Cortex of kidney (tissue), 1 donor: ENCODE measurements at places on chromosomes 2 and 18.

GRCh38 chr2:111716905-111717775, 166.9 kb downstream of the ANAPC1 start:
- DNase-seq = no peak

GRCh38 chr2:37898448-37898847, 26.6 kb upstream of the RMDN2 start:
- no peak for DNase-seq

- no peak for DNase-seq
Observed at GRCh38 chr2:232781765-232782164, 5.4 kb upstream of the KCNJ13 start.

- DNase-seq = no peak
Observed at GRCh38 chr18:2780750-2781149, 66.1 kb upstream of the EMILIN2 start.

DNA sequence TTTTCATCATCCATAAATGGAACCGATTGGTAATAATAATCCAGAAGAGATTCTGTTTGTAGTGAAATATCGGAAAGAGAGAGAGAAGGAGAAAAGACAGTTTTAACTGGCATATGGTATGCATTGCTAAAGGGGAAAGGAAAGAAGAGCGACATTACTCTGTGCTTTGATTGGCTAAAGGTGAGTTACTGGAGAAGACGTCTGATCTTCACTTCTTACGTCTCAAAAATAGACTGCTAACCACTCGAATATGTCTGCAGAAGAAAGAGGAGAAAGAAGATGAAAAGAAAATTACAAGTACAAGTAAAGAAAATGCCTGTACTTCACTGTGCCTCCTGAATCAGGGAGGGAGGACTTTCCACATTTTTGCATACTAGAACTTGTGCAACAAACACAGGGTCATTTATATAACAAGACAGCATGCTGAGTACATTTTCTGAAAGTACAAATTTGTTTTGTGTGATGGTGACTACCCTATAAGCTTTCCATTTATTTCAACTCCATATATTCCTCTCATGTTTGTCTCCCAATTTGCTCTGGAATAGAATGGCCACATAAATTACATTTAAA, 787.2 kb downstream of the RNF144A start:
- DNase-seq = no peak

GRCh38 chr2:217797165-217797564, 205.6 kb downstream of the TNS1 start:
- DNase-seq = no peak

- no peak for DNase-seq
Observed at GRCh38 chr2:102037681-102038080, 45.9 kb downstream of the IL1R2 start.

GRCh38 chr18:11104307-11104706, 45.1 kb downstream of the PIEZO2 start:
- no peak for DNase-seq

DNA sequence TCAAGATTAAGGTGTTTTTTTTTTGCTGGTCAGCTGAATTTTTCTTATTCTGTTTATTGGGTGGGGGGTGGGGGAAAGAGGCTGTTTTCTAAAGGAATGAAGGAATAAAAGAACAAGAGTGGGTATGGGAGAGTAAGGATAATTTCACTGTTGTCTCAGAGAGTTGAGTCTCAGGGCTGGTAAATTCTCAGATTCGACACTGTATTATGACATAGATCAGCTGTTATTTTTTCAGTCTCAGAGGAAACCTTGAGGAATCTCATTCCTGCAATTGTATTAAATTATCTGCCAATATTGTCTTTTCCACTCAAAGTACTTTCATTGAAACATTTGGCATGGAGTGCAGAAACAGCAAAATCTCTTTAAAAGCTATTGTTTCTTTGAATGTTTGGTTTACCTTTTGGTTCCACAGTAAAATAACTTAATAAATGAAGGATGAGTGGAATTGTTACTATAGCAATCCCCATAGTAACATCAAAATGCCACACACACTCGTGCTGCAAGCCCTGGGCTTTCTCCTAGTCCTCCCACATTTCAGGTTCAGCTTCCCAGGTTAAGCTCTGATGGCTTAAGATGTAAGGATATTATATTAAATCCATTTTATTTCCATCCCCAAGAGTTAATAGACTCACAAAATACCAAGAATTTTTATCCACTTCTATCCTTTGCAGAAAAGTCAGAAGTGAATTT, 478.7 kb upstream of the TCF4 start:
- no peak for DNase-seq

GRCh38 chr2:216082805-216083204, 1.1 kb downstream of the TMEM169 start:
- DNase-seq = no peak

DNA sequence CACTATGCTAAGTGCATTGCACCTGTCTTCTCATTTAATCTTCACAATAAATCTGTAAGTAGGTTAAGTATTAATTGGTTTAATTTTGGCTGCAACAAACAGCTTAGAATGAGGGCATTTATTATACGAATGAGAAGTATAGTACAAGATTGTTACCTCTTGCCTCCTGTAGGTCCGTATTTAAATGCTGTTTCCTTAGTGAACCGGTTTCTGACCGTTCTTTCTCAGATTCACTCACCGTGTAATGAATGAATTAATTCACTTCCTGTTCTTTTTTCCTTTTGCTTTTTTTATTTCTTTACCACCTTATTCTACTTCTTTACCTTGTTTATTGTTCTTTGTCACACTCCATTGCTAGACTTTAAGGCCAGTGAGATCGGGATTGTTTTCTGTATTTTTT, 153.8 kb upstream of the RASGRP3 start:
- no peak for DNase-seq

DNA sequence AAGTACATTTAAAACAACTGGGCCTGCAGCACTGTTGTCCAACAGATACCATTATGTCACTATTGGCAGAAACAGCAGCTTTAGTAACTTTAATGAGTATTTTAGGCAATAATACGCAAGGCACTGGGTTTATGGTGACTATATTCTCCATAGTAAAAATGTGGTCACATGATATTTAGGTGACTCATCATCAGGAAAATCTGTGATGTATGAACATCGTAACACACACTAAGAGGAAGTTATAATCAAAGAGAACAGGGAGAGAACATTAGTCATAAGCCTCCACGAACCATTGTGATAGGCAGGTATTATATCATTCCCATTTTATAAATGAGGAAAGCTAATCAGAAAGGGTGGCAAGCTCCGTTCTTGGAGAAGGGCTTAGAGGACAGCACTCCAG, 36.9 kb downstream of the RAPH1 start:
- DNase-seq = no peak

DNA sequence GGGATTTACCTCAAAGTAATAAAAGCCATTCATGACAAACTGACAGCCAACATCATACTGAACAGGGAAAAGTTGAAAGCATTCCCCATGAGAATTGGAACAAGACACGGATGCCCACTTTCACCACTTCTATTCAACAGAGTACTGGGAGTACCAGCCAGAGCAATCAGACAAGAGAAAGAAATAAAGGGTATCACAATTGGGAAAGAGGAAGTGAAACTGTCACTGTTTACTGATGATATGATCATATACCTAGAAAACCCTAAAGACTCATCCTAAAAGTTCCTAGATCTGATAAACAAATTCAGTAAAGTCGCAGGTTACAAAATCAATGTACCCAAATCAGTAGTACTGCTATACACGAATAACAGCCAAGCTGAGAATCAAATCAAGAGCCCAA, 17.2 kb upstream of the ASB18 start:
- DNase-seq = no peak

DNA sequence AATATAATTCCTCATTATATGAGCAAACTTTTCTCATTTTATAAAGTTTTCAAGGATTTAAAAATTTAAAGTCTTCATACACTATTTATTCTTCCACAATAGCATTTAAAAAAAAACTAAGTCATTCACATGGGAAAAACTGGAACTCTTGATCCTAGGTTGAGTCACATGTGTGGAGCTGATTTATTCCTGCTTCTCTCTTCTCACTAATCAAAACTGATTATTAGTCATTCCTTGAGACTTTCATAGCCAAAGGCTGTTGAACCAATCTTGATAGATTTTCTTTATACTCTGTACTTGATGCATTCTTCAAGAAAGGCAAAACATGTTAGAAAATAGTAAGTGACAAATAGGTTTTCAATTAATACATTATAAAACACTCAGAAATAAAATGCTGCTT, 27.4 kb downstream of the NR4A2 start:
- DNase-seq = no peak

GRCh38 chr2:43375746-43376522, 149.5 kb upstream of the ZFP36L2 start:
- DNase-seq = no peak

- DNase-seq = no peak
Observed at GRCh38 chr2:98772536-98772935, 41.6 kb upstream of the MGAT4A start.

- DNase-seq = no peak
Observed at GRCh38 chr2:217466104-217466503, 536.7 kb downstream of the TNS1 start.

GRCh38 chr18:55078303-55078932, 119.2 kb upstream of the CCDC68 start:
- DNase-seq = no peak

DNA sequence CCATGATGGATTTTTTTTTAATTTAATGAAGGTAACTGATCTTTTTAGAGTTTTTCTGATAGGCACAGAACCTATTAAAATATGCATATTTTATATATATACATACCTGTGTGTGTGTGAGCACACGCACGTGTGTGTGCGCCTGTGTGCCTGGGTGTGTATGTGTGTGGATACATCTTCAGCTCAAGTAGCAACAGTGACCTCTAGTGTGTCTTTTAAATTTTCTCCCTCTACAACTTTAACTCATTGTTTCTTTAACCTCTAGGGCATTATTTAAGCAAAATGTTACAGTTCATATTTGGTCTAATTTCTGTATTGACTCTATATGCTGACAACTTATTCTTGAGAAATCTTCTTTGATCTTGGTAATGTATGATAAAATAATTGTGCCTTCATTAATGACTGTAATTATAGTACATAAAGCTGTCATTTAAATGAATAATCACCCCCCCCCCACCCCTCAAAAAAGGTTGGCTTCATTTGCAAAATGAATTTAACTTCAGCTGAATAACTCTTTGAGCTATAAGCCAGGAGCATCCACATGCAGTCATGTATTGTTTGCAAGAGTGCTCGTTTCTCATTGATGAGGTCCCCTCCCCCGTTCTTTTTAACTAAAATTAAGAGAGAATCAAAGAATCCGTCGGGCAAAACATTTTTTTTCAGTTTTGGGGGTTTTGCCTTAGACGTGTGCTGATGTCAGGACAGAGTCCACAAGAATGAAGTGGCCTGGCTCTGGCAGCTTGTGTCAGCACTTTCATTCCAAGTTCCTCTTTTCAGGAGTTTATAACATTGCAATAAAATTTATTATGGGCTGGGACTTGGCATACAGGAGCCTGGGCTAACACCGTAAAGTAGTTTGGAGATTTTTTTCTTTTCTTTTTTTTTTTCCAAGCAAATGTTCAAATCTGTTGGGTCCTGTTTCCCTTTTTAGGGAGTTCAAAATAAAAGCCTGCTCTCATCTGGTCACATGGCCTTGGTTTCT, 80.0 kb downstream of the ETAA1 start:
- no peak for DNase-seq

GRCh38 chr2:10661846-10662245, 27.9 kb downstream of the NOL10 start:
- DNase-seq = no peak

DNA sequence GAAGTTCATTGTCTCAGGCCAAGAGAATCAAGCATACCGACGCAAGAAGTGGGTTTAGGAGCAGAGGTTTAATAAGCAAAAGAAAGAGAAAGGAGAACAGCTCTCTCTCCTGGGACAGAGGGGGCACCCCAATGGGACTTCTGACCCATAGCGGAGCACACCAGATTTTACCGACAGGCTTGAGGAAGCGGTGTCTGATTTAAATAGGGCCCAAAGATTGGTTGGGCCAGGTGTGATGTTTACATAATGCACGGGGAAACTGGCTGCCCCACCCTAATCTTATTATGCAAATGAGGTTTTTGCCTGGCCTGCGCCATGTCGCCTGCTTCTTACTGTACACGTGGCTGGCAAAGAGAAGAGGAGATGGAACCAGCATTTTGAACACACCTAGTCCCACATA, 106.2 kb downstream of the MREG start:
- DNase-seq = no peak

DNA sequence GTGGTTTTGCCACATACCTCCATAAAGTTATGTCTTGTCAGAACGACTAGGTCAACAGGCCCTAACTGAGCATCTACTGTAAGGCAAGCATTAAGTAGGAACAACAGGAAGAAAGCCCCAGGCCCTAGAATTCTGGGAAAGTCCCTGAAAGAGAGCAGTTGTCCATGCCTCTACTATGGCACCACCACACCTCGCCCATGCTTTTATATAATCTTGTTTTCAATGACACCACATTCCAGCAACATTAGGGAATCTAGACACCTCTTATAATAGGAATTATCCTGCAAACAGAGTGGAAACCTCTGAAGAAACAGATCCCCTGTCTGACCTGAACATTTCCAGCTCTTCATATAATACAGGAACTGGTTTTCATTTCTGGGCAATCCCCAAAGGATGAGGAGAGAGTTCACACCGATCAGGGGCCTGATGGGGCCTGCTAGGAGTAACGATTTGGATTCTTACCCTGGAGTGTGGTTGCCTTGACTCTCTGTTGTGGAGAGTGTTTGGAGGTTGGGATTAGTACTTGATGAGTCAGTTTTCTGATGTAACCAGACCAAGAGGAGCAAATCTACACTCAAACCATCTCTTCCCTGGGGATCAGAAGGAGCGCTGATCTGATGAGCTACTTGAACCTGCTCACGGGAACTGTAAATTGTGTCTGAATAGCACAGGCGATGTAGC, 31.9 kb upstream of the CEP68 start:
- no peak for DNase-seq

GRCh38 chr2:176746411-176746810, 466.2 kb upstream of the HNRNPA3 start:
- no peak for DNase-seq

- no peak for DNase-seq
Observed at GRCh38 chr18:28846958-28847357, 670.0 kb upstream of the CDH2 start.

DNA sequence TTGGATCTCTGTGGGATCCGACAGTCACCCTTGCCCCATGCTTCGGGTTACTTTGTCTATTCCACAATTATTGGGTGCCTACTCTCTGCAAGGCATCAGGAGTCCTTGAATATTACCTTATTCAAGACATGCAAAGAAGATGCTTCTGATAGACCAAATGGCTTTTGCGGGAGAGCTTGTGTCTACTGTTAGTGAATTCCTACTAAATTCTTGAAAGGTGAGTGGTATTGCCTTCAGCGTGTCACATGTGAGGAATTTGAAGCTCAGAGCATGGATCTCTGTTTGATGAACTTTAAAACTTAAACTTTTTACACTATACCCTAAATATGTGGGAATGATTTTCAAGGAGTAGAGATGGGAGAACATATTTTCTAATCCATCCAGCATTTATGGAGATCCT, 184.4 kb downstream of the LTBP1 start:
- DNase-seq = no peak
